ENCODE measurements at places on chromosomes 12 and 14. TPM values are rescaled to one million over a fixed set of nuclear protein-coding genes. Genes with fewer than 3 reads are reported as not detected.

DPY19L2 gene
- 2.6 TPM for total RNA-seq

FAM186B gene
- total RNA-seq: 0.16 TPM

EFS gene
- total RNA-seq: not detected

RERG gene
- total RNA-seq: 0.22 TPM

HVCN1 gene
- total RNA-seq: 0.70 TPM

RALGAPA1 gene
- 9.0 TPM for total RNA-seq

RNF212B gene
- total RNA-seq: not detected

WNT1 gene
- not detected for total RNA-seq

ARMH4 gene
- 0.30 TPM for total RNA-seq

SLC25A47 gene
- total RNA-seq: not detected

ACVRL1 gene
- total RNA-seq: 0.15 TPM

ARHGEF40 gene
- total RNA-seq: 8.7 TPM

RND1 gene
- total RNA-seq: 14.4 TPM

IGF1 gene
- total RNA-seq: 0.30 TPM

HOXC11 gene
- 0.58 TPM for total RNA-seq

CCDC77 gene
- total RNA-seq: 15.9 TPM

KTN1 gene
- total RNA-seq: 151 TPM

ABCC9 gene
- not detected for total RNA-seq

ESPL1 gene
- 22.5 TPM for total RNA-seq

Measured in A549 treated with RU486 at 1 μM for 4 hours (cell line).